ENCODE measurements at places on chromosomes 5 and 9. TPM values are rescaled to one million over a fixed set of nuclear protein-coding genes. Genes with fewer than 3 reads are reported as not detected.

GRCh38 chr5:140207250-140207964 lies 32.4 kb downstream of the CYSTM1 start:
- DNase-seq, result no peak

- peak; percentile 54 for DNase-seq
These were observed 79.2 kb upstream of the ABCA1 start for GRCh38 chr9:105007143-105007542.

DNA sequence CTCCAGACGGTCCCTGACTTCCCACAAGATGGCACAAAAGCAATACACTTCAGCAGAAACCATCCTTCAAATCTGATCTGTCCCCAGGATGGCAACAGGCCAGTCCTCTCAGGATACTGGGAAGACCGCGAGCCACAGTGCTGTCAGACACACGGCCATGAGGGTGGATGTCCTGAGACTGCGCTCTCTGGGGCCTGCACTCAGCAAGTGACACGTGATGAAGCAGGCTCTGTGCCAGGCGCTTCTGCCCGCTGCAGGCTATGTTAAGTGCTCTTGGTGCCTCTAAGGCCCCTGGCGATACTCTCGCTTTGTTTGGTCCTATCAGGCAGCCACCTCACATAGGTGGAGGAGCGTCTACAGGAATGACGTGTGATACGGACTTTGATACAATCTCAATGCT lies 7.1 kb downstream of the BRD9 start:
- no peak for DNase-seq

DNA sequence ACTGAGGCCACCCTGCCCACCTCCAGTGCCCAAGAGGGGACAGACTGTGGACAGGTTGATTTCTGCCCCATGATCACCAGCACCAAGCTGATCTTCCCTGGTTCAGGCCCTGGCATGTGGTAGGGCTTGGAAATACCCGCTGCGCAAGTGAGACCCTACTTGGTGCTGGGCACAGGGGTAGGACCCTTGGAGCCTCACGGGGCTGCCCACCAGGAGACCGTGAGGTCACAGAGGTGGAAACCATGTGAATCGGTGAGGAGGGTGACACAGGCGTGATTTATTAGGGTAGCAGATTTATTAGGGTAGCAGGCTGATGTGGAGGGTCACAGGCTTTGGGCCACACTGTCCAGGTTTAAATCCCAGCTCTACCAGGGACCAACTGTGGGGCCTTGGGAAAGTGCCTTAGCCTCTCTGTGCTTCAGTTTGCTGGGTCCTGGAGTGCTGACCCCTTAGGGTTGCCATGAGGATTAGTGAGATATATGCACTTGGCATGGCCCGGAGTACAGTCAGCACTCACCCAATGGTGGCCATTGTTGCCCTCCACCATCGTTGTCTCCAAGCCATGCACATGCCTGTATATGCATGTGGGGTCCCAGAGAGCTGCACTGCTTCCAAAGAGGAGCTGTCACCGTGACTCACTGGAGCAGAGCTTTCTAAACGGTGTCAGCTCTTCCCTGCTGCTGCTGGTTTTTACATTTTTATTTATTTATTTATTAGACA lies 20.9 kb upstream of the DUSP1 start:
- DNase-seq, result no peak

Gene DIRAS2
- total RNA-seq, result 1.0 TPM
